ENCODE measurements at places on chromosomes 11 and 22. TPM values are rescaled to one million over a fixed set of nuclear protein-coding genes. Genes with fewer than 3 reads are reported as not detected.

The OSM gene
- not detected for total RNA-seq

The RASSF7 gene
- 2.2 TPM for total RNA-seq

The NF2 gene
- 120 TPM for total RNA-seq

The MRGPRE gene
- 0.78 TPM for total RNA-seq

The IFITM10 gene
- total RNA-seq, result 5.5 TPM

The COMMD9 gene
- total RNA-seq, result 39.2 TPM

The C11orf97 gene
- not detected for total RNA-seq

The RASL10A gene
- total RNA-seq, result not detected

The ETS1 gene
- 61.7 TPM for total RNA-seq

Measured in articular chondrocyte of knee joint (primary cell).